ENCODE measurements at places on chromosomes 5 and 9. TPM values are rescaled to one million over a fixed set of nuclear protein-coding genes. Genes with fewer than 3 reads are reported as not detected.

DNA sequence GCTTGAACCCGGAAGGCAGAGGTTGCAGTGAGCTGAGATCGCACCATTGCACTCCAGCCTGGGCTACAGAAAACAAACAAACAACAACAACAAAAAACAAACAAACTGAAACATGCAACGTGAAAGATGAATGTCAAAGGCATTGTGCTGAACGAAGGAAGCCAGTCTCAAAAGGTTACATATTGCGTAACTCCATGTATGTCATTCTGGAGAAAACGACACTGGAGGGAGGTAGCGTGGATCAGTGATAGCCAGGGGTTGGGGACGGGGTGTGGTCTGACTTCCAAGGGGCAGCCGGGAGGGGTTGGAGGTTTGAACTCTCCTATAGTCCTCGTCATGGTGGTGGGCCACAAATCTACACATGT is 12.1 kb upstream of the WDR5 start:
- no peak overlapping the region for H3K4me3 ChIP-seq
- no peak overlapping the region for H3K27ac ChIP-seq
- H3K4me1 ChIP-seq = no peaks in the 10 kb centered on the region
- DNase-seq = no peak
- H3K27me3 ChIP-seq = no peaks in the 10 kb centered on the region
- no peaks in the 10 kb centered on the region for H3K36me3 ChIP-seq

DNA sequence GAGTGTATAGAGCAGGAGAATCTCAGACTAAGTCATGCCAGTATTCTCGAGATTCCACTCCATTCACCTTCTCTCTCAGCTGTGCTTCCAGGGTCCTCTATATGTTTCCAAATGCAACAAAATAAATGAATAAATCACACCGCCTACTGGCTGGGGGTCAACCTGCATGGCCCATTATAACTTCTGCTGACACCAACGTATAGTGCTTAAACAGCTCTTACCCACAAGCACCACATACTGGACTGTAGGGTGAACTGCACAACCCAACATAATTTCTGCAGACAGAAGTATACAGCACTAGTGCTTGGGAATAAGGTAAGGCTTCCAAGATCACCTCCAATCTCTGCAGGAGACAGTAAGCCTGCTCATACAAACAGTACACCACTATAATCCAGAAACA is 33.1 kb upstream of the HTR4 start:
- H3K4me3 ChIP-seq = no peak overlapping the region
- no peaks in the 10 kb centered on the region for H3K36me3 ChIP-seq
- no peaks in the 10 kb centered on the region for H3K4me1 ChIP-seq
- H3K27me3 ChIP-seq = no peaks in the 10 kb centered on the region

- no peaks in the 10 kb centered on the region for H3K36me3 ChIP-seq
- DNase-seq = no peak
- no peaks in the 10 kb centered on the region for H3K27me3 ChIP-seq
Observed at GRCh38 chr5:150120062-150120441, 33.7 kb upstream of the CSF1R start.

GRCh38 chr9:94827584-94828304 is 101.2 kb downstream of the AOPEP start:
- H3K27ac ChIP-seq = no peak overlapping the region
- DNase-seq = no peak
- no peak overlapping the region for H3K4me3 ChIP-seq
- peaks cover 12% of the 10 kb centered on the region for H3K4me1 ChIP-seq
- no peaks in the 10 kb centered on the region for H3K27me3 ChIP-seq

GRCh38 chr9:17597977-17598376 is 19.1 kb downstream of the SH3GL2 start:
- no peaks in the 10 kb centered on the region for H3K4me1 ChIP-seq
- no peaks in the 10 kb centered on the region for H3K27me3 ChIP-seq
- DNase-seq = no peak
- H3K27ac ChIP-seq = no peak overlapping the region

DNA sequence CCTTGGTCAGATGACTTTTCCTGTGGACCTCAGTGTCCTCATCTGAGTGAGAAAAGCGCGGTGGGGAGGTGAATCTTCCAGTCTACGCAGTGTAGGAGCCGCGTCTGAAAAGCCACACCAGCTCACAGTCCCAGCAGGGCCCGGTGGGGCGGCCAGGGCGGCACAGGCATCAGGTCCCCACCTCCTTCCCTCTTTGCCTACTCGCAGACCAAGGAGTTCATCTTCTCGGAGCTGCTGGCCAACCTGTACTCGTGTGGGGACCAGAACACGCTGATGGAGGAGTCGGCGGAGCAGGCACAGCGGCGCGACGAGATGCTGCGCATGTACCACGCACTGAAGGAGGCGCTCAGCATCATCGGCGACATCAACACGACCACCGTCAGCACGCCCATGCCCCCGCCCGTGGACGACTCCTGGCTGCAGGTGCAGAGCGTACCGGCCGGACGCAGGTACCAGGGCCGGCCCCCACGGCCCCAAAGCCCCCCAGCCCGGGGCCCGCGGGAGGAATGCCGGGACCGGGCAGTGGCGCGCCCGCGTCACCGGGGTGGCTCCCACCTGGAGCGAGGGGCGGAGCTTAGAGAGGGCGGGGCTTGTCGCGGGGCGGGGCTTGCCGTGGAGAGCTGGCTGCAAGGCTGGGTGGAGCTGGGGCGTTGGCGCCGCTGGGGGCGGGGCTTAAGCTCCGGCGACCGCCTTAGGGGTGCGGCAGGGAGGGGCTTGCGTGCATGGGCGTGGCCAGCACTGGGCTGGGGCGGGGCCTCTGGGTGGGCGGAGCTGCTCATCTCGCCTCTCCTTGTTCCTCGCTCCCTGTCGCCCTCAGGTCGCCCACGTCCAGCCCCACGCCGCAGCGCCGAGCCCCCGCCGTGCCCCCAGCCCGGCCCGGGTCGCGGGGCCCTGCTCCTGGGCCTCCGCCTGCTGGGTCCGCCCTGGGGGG is 25.6 kb downstream of the GOLGA2 start:
- no peaks in the 10 kb centered on the region for H3K36me3 ChIP-seq
- H3K27ac ChIP-seq = no peak overlapping the region
- H3K4me1 ChIP-seq = peaks cover 7% of the 10 kb centered on the region
- H3K27me3 ChIP-seq = no peaks in the 10 kb centered on the region
- peak; percentile 100 for DNase-seq

Gene ITGA2
- 7.2 TPM for total RNA-seq

Gene SLC36A3
- total RNA-seq = not detected
